ENCODE measurements at places on chromosomes 3 and 15.

DNA sequence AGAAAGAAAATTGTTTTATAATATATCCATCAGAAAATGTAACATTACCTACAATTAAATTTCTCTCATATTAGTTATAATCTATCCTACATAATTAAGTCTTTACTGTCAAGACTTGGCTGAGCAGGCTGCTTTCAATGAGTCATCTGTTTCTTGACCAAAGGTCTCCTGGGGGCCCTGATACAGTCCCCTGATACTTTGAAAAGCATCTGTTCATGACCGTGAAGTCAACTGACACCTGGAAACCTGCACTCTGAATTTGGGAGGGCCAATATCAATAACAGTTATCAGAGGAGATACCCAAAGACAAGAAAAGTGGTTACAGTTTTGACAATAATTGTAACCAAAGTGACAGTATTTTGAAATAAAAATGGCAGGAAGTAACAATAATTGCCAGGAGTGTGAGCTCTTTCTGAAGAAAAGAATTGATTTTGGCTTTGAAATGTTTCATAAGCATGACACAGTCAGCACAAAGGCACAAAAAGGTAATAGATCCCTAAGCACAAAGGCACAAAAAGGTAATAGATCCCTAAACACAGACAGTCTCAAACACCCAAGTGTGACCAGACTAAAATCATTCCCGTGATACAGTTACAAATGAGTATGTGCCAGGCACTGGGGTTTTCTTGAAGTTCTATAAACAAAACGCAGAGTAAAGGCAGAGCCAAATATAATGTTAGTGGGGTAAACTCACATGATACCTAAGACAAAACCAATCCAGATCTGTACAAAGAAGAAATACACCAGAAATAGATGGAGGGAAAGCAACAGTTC is 260.7 kb downstream of the PLOD2 start:
- DNase-seq = no peak

DNA sequence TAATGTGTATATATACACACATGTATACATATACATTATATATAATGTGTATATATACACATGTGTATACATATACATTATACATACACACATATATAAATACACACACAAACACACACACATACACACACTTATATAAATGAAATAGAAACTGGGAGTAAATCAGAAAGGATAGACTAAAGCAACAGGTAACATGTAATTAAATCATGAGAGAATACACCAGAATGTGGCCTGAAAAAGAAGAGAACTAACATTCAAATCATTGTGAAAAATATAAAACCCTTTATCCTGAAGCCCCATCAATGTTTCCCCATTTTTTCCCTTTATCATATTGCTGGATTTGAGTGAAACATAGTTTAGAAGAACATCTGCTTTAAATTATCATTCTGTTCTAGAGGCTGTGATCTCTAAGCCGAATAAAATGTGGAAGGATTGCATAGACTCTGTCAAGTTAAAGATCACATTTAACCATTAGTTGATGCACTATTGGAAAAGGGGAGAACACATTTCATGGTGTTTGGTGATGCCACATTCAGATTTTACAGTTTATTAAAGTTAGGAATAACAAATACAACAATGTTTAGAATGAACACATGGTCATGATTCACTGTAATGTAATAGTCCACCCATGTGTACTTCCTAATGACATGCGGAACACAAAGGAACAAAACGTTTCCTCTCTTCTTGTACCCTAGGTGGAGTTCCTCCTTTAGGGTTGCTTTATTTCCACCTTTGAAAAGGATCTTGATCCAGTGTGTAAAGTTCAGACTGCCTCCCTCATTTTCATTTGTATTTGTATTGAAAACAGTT is 12.5 kb upstream of the THRB start:
- no peak for DNase-seq

DNA sequence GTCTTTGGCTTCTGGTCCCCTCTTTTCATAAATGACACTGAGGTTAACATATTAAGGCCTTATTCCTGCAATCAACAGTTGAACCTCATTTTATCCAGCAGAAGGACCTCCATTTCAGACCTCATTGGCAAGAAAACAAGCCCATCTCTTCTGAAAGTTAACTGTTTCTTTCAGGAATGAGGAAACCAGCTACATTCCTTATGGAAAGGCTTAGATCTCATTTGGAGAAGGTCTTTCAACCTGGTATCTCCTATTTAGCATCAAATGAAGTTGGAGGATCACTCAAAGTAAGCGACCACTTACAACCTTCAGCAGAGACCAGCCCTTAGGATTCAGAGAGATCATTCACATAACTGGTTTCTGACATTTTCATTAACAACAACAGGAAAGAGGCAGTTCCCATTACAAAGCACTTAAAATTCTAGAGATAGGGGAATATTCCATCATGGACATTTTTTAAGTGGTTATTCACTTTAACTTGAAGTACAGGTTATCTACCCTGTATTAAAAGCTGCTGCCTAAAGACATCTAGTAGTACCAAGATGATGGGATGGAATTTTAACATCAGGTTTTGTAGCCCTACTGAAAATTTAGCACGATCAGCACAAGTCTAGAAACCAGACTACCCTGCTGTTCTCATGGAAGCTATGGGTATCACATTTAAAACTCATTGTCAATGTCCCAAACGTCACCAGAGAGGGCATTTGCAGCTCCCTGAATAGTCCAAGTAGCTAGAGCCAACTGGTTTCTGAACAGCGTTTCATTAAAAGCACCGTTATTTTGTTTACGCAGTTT is 30.4 kb downstream of the TFRC start:
- no peak for DNase-seq

DNA sequence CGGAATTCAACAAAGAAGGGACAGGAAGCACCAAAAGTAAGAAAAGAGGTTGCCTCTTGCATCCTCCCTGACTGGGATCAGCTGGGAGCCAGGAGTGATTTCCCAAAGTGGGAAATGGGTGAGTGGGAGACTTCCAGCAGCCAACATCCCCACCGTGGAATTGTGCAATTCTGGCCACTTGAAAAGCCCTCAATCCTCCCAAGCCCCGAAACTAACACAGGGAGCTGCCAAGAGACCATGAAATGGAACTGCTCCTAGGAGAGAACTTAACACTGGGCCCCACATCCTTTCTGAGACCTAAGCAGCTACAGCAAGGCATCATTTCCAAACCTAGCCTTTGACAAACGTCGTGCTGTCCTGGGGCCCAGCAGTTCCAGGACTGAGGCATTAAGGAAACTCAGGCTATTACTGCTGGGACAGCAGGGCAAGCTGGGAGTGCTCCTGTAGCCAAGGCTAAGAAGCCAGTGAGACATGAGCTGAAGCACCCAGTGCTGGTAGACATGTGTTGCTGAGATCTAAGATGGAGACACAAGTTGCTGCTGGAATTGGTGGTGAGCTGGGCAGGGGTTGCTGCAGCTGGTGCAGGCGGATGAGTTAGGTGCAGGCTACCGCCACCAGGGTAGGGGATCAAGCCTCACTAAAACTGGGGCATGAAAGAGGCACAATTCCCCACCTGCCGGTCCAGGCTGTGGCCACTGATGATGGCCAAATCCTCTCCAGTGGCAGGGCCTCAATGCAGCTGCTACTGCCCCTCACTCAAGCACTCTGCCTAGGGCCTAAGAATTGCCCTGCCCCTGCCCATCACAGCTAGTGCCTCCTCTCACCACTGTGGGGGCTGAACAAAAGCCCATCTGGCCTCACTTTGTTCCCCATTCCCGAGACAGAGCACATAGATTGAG is 43.9 kb downstream of the ALDH1A2 start:
- no peak for DNase-seq

DNA sequence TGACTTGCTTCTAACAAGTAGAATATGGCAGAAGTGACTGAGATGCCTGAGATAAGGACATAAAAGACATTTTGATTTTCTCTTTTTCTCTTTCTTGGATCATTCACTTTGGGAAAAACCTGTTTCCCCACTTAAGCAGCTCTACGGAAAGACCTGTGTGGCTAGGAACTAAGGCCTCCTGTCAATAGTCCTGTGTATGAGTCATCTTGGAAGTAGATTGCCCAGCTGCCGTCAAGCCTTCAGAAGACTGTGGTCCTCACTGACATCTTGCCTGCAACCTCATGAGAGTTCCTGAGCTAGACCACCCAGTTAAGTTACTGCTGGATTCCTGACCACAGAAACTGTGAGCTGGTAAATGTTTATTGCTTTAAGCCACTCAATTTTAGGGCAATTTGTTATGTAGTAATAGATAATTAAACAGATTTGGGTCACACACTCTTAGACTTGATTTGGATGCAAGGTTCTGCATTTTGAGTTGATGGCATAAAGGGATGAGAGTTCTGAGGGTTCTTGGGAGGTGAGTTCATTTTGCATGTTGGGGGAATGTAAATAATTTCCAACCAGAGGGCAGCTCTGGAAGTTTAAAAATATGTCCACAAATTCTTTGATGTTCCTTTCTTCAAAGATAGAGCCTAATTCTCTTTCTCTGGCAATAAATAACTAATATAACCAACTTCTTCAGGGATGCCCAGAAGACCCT is 229.2 kb downstream of the SQOR start:
- no peak for DNase-seq

- no peak for DNase-seq
These were observed 507.8 kb downstream of the LPP start for GRCh38 chr3:188661806-188662205.

GRCh38 chr15:92682741-92683510 is 27.4 kb upstream of the FAM174B start:
- DNase-seq = no peak

- no peak for DNase-seq
These were observed 27.3 kb upstream of the RAD18 start for GRCh38 chr3:8990266-8991215.

GRCh38 chr3:131223373-131224289 is 157.9 kb upstream of the NUDT16 start:
- DNase-seq = no peak

GRCh38 chr3:3109407-3110298 is 521 bp downstream of the IL5RA start:
- no peak for DNase-seq

GRCh38 chr3:16743276-16743675 is 138.1 kb upstream of the DAZL start:
- DNase-seq = no peak

DNA sequence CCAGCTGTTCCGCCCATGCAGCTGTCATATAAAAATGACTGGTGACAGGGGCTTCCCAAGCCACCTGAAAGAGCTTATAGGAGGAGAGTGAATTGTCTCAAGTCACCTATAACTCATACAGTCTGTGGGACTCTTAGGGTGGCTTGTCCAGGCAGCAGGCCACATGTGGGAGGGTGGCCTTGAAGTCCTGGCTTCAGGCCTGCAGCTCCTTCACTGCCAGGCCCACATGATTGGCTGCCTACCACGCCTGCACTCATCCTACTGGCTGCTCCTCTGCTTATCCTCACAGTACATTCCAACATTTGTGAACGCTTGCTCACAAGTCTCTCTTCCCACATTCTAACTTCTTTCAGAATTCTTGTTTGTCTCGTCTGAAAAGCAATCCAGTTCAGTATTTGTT is 41.1 kb upstream of the TIPARP start:
- DNase-seq = no peak

DNA sequence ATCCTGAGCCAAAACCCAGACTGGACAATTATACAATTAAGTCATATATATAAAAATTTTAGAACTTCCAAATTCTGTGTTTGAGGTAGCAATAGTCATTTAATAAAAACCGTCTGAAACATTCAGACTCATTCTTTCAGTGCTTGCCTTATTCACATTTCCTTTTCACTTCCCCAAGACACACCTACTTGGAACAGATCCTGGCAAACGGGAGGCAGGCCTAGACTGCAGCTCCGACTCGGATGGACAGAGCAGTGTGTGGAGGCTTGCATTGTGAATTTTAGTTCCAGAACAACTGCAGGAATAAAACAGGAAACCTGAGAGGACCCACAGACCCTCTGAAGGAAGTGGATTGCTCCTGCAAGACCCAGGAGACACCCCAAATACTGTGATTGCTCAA is 341.4 kb downstream of the CNTN3 start:
- no peak for DNase-seq

GRCh38 chr15:79938143-79938542 is 32.9 kb downstream of the BCL2A1 start:
- DNase-seq = no peak

DNA sequence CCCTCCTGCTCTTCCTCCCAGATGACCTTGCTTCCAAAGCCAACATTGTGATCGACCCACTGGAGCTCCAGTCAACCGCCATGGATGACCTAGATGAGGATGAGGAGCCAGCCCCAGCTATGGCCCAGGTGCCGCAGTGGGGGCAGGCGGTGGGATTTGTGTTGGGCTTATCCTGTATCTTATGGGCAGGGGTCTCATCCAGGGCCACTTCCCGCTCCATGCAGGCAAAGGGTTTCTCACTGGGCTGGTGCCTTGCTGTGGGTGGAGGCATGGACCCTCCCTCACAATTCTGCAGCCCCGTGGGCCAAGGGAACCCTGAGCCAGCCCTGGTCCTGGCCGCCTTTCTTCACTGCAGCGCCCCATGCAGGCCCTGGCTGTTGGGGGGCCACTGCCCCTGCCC is 14.9 kb downstream of the AMIGO3 start:
- DNase-seq = no peak

- no peak for DNase-seq
These were observed 189.2 kb downstream of the CADM2 start for GRCh38 chr3:85148036-85148435.

- DNase-seq = no peak
These were observed 96.0 kb downstream of the ST6GAL1 start for GRCh38 chr3:187026317-187026670.

- DNase-seq = no peak
These were observed 68.6 kb upstream of the ONECUT1 start for GRCh38 chr15:52858782-52859176.

DNA sequence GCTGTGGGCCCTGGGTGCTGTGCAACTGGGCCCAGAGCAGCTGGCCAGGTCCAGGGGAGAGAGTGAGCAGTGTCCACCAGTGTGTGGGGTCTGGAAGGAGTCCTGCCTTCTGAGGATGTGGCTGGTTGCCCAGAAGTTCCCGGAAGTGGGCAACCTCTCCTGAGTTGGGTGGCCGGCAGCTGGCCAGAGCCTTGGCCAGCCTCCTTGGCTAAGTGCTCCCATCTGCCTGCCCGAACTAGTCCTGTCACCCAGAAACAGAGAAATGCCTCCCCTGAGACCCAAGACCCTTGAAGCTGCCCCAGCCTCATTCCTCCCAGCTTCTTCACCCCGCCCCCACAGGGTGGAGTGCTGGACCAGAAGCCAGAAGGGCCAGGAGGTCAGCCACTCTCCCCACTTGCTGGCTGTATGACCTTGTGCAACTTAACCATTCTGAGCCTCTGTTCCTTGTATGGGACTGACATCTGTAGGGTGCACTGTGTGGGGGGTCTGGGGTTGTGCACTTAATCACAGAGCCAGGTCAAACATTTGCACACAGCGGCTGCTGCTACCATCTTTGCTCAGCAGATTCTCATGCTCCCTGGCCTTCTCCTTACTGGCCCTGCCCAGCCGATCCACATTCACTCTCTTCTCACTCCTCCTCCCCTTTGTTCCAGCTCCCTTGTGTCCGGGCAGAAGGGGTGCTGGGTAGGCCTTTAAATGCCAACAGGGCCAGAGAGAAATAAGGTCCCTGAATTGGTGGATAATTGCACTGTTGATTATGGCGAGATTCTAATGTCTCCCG is 7.5 kb upstream of the ALAS1 start:
- no peak for DNase-seq

GRCh38 chr3:15714448-15714847 is 83.3 kb downstream of the ANKRD28 start:
- DNase-seq = no peak
